NCI-H2081 (cell line): ENCODE measurements at places on chromosomes 2 and 18.

GRCh38 chr2:50118905-50119702, 912.8 kb downstream of the NRXN1 start:
- DNase-seq = no peak

- DNase-seq = no peak
Observed at GRCh38 chr2:86357392-86357963, 20.1 kb upstream of the REEP1 start.

DNA sequence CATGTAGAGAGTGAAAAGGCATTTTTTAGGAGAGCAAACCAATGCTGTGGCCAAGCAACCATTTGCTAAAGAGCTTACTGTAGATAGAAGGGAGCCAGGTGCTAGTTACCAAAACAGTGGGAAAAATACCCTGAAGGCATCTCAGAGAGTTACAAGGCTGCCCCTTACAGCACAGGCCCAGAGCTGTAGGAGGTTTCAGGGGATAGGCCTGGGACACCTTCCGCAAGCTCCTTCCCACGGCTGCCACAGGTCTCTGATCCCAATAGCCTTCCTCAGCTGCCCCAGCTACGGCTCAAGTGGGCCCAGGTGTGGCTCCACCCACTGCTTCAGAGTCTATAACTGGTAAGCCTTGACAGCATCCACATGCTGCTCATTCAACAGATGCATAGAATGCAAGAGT, 18.2 kb upstream of the PPM1B start:
- no peak for DNase-seq

- DNase-seq = no peak
Observed at GRCh38 chr2:230505162-230505561, 89.2 kb downstream of the SP100 start.
